ENCODE measurements at places on chromosomes 2 and 18. TPM values are rescaled to one million over a fixed set of nuclear protein-coding genes. Genes with fewer than 3 reads are reported as not detected.

DNA sequence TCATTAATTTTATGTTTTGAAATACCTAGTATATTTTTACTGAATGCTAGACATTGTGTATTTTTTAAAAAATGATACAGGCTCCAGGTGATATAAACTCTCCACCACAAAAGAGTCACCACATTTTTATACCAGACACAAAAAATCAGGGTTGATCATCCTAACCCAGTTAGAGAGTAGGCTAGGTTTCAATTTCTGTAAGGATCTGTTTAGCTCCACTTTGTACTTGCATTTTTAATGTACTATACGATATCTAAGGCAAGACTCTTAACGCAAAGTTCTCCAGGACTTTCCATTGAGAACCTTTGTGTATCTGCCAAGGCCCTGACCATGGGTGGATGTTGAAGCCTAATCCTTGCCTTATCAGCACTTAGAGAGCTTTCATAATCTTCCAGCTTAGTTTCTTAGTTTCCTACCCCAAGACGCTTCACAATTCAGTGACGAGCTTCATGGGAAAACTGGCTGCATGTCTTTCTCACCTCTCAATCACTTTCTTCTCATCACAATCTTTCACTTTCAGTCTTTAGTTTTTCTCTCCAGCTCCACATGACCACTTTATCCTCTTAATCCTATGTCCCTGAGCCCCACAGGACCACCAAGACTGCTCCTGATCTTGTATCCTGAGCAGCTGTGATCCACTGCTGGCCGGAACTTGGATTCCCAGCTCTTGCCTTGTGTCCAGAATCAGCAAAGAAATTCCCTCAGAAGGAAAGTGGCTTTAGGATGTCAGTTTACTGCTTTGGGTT is 635.8 kb downstream of the RNF144A start:
- no peaks in the 10 kb centered on the region for H3K27me3 ChIP-seq
- peak overlapping the region; percentile 63 for H3K4me3 ChIP-seq
- peaks cover 32% of the 10 kb centered on the region for H3K36me3 ChIP-seq
- DNase-seq, result no peak
- H3K27ac ChIP-seq, result peak overlapping the region; percentile 69

DNA sequence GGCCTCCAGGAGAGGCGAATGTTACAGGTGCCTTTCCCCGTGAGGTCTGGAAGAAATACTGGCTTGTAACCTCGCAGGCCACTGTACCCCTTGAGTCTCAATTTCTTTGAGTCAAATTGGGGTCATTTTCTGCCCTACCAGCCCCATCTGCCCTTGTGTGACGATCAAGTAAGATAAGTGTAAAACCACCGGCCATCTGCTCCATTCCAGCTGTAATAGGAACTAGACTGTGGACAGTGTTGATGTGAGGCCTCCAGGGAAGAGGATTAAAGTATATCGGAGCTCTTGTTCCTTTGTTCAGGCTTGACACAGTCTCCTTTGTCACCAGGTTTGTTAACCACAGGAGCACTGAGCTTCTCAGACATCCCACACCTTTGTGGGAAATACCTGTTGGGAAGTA is 65.6 kb downstream of the MRPS9 start:
- H3K27ac ChIP-seq, result no peak overlapping the region
- DNase-seq, result no peak
- H3K4me3 ChIP-seq, result no peak overlapping the region
- H3K4me1 ChIP-seq, result peaks cover 3% of the 10 kb centered on the region
- H3K27me3 ChIP-seq, result no peaks in the 10 kb centered on the region

The SERPINB11 gene
- not detected for total RNA-seq

The NYAP2 gene
- not detected for total RNA-seq

DNA sequence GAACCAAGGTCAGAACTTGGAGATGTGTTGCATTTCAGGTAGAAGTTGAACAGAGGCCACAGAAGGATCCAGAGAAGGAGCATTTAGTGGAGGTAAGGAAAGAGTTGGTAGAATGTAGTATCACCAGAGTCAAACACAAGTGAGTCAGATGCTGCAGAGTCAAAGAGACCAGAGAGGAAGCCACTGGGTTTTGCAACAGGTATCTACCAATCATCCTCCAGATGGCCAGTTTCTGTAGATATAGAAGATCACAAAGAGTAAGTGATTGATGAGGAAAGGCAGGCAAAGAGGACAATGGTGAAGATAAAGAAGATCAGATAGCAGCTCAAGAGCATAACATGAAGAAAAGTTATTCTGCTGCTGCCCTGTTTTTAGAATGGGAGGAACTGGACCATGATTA is 75.9 kb downstream of the GTF3C3 start:
- no peak overlapping the region for H3K4me3 ChIP-seq
- H3K27ac ChIP-seq, result no peak overlapping the region
- peaks cover 33% of the 10 kb centered on the region for H3K4me1 ChIP-seq
- no peaks in the 10 kb centered on the region for H3K27me3 ChIP-seq
- no peak for DNase-seq

GRCh38 chr2:167575276-167575675 is 672.1 kb downstream of the STK39 start:
- no peak overlapping the region for H3K27ac ChIP-seq
- no peaks in the 10 kb centered on the region for H3K36me3 ChIP-seq
- no peak overlapping the region for H3K4me3 ChIP-seq
- DNase-seq, result no peak
- no peaks in the 10 kb centered on the region for H3K4me1 ChIP-seq

- peaks cover 8% of the 10 kb centered on the region for H3K36me3 ChIP-seq
- H3K4me3 ChIP-seq, result no peak overlapping the region
- H3K27ac ChIP-seq, result no peak overlapping the region
- DNase-seq, result no peak
These were observed 48.2 kb downstream of the PIGN start for GRCh38 chr18:62138461-62139235.

DNA sequence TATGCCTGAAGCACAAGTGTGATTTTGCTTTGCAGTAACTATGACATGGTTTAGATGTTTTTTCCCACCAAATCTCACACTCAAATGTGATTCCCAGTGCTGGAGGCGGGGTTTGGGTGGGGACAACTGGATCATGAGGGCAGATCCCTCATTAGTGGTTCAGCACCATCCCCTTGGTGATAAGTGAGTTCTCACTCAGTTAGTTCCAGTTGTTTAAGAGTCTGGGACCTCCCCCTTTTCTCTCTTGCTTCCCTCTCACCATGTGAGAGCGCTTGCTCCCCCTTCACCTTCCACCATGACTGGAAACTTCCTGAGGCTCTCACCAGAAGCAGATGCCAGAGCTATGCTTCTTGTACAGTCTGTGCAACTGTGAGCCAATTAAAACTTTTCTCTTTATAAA is 102.9 kb downstream of the NBAS start:
- H3K27me3 ChIP-seq, result no peaks in the 10 kb centered on the region
- no peaks in the 10 kb centered on the region for H3K4me1 ChIP-seq
- peaks cover 25% of the 10 kb centered on the region for H3K36me3 ChIP-seq
- DNase-seq, result no peak

The FLACC1 gene
- 1.3 TPM for total RNA-seq

The IL36G gene
- not detected for total RNA-seq

- peaks cover 9% of the 10 kb centered on the region for H3K27me3 ChIP-seq
- H3K36me3 ChIP-seq, result no peaks in the 10 kb centered on the region
- no peak overlapping the region for H3K27ac ChIP-seq
- no peak for DNase-seq
- no peaks in the 10 kb centered on the region for H3K4me1 ChIP-seq
- H3K4me3 ChIP-seq, result no peak overlapping the region
These were observed 90.8 kb downstream of the WDSUB1 start for GRCh38 chr2:159195697-159196096.

GRCh38 chr2:72846171-72847095 is 20.6 kb upstream of the EXOC6B start:
- no peak overlapping the region for H3K27ac ChIP-seq
- H3K36me3 ChIP-seq, result no peaks in the 10 kb centered on the region
- H3K27me3 ChIP-seq, result peaks cover 13% of the 10 kb centered on the region
- H3K4me1 ChIP-seq, result peaks cover 2% of the 10 kb centered on the region
- DNase-seq, result no peak
- H3K4me3 ChIP-seq, result no peak overlapping the region

DNA sequence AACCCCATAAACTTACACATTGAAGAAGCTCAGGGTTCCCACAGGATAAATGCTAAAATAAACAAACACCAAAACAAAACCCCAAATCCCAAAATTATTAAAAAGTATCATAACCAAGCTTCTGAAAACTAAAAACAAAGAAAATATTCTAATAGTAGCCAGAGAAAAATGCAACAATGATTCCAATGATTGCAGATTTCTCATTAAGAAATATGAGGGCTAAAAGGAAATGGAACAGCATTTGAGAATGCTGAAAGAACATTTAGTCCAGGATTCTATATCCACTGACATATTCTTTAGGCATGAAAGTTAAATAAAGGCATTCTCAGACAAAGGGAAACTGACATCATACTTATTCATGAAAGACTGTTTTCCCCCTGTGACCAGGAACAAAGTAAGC is 212.4 kb downstream of the SLC4A10 start:
- H3K4me1 ChIP-seq, result no peaks in the 10 kb centered on the region
- H3K27me3 ChIP-seq, result no peaks in the 10 kb centered on the region
- no peak for DNase-seq
- H3K4me3 ChIP-seq, result no peak overlapping the region
- H3K36me3 ChIP-seq, result no peaks in the 10 kb centered on the region
- H3K27ac ChIP-seq, result no peak overlapping the region

GRCh38 chr2:85042330-85042729 is 71.4 kb downstream of the KCMF1 start:
- no peak overlapping the region for H3K27ac ChIP-seq
- no peak overlapping the region for H3K4me3 ChIP-seq
- peaks cover 5% of the 10 kb centered on the region for H3K4me1 ChIP-seq
- no peaks in the 10 kb centered on the region for H3K27me3 ChIP-seq
- DNase-seq, result no peak
- H3K36me3 ChIP-seq, result peaks cover 37% of the 10 kb centered on the region

The CHRNG gene
- total RNA-seq, result not detected

DNA sequence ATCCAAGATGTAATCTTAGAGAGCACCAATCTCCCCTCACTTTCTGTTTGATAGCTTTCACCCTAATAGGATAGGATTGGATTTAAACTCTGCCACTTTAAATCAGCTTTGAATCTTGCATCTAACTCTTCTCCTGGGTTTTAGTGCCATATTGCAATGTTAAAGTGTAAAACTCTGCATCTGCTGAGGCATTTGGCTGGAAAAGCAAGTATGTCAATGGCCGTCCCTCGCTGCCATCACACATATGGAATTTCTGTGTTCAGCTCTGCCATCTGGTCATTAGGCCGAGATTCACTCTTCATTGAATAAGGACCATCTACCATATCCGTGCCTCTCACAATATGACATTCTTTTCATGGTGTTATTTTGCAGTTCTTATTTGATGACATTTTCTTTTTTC is 728.1 kb upstream of the PIK3C3 start:
- no peaks in the 10 kb centered on the region for H3K36me3 ChIP-seq
- H3K4me3 ChIP-seq, result no peak overlapping the region
- H3K27me3 ChIP-seq, result no peaks in the 10 kb centered on the region
- H3K27ac ChIP-seq, result no peak overlapping the region

The CHRNA1 gene
- total RNA-seq, result not detected

DNA sequence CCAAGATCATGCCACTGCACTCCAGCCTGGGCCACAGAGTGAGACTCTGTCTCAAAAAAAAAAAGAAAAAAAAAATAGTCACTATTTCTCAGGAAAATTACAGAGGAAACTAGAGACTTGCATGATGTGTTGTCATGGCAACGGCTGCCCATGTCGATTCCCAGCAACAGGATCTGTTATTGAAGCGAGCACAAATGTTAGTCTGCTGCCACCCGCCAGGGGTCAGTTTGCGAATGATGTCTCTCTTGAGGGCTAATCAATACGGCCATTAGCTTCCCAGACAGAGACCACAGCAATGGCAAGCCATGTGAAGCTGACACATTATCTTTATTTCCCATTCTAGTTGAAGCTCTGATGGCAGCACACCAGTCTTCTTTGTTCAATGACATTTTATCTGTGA is 32.4 kb upstream of the ACYP2 start:
- H3K4me3 ChIP-seq, result no peak overlapping the region
- H3K27me3 ChIP-seq, result no peaks in the 10 kb centered on the region
- no peak for DNase-seq
- peaks cover 24% of the 10 kb centered on the region for H3K4me1 ChIP-seq
- no peak overlapping the region for H3K27ac ChIP-seq

DNA sequence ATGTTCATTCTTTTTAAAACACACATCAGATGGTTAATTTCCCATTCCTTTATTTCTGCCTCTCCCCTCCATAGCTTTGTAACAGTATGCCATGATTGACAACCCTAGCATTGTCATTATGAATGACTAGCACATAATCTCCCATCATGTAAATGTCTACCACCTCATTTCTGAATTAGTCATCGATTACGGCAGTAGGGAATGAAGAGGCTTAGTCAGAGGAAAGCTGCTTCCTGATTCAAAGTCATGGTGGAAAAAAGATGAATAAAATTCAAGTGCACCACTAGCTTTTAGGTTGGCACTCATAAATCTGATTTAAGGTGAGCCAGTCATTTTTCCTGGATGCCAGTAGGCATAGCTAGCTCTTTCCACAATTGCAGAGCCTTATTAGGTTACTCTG is 19.1 kb upstream of the ACMSD start:
- no peak overlapping the region for H3K27ac ChIP-seq
- no peak overlapping the region for H3K4me3 ChIP-seq
- no peaks in the 10 kb centered on the region for H3K36me3 ChIP-seq
- DNase-seq, result no peak

DNA sequence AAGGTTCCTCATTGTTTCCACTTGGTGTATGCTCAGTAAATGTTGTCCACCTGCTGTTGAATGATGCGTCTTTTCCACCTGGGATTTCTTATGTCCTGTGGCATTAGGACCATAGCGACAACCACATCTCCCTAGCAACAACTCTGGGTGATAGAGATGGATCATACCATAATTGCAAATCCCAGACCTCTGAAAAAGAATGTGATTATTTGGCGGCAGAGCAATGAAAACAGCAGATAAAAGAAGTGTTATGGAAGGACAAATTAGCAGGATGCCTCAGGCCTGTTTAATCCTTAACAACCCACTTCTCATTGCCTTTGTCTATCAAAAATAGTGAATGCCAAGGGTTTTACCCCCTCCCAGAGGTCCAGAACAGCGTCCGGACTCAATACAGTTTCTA is 278.9 kb downstream of the TSN start:
- DNase-seq, result no peak
- H3K4me1 ChIP-seq, result peaks cover 7% of the 10 kb centered on the region
- H3K27me3 ChIP-seq, result peaks cover 14% of the 10 kb centered on the region
- no peak overlapping the region for H3K27ac ChIP-seq

DNA sequence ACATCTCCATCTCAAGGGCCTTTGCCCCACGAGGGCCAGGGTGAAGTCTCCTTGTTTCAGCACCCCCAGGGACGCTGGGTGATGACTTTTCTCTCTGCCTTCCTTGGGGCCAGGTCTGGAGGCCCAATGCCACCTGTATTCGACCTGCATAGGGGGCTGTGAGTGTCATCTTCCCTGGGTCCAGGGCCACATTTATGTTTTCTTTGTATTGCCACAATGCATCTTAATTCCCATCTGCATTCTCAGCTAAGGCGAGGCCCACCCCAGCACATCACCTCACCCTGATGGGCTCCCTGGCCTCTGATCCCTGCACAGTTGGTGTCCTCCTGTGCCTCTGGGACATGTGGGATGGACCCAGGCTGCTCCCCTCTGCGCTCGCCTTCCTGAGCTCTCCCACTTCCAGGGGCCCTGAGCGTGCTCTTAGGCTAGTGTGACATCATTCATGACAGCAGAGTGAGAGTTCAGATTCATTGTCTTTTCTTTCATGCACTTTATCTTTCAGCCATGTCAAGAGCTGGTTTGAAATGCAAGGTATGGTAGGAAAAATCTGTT is 122.0 kb upstream of the COPS8 start:
- peaks cover 21% of the 10 kb centered on the region for H3K4me1 ChIP-seq
- no peak overlapping the region for H3K4me3 ChIP-seq
- no peaks in the 10 kb centered on the region for H3K36me3 ChIP-seq
- no peak for DNase-seq
- H3K27me3 ChIP-seq, result no peaks in the 10 kb centered on the region

- H3K27ac ChIP-seq, result no peak overlapping the region
- no peak for DNase-seq
- H3K27me3 ChIP-seq, result no peaks in the 10 kb centered on the region
- H3K4me1 ChIP-seq, result peaks cover 15% of the 10 kb centered on the region
- peaks cover 16% of the 10 kb centered on the region for H3K36me3 ChIP-seq
These were observed 84.5 kb downstream of the FAM228A start for GRCh38 chr2:24259316-24259715.
